ENCODE measurements at places on chromosomes 6 and 20.
A peak's percentile ranks its signal among the peaks of the same experiment; 100 is the strongest.

- DNase-seq: no peak
These were observed 3.8 kb upstream of the CITED2 start for GRCh38 chr6:139378226-139378625.

DNA sequence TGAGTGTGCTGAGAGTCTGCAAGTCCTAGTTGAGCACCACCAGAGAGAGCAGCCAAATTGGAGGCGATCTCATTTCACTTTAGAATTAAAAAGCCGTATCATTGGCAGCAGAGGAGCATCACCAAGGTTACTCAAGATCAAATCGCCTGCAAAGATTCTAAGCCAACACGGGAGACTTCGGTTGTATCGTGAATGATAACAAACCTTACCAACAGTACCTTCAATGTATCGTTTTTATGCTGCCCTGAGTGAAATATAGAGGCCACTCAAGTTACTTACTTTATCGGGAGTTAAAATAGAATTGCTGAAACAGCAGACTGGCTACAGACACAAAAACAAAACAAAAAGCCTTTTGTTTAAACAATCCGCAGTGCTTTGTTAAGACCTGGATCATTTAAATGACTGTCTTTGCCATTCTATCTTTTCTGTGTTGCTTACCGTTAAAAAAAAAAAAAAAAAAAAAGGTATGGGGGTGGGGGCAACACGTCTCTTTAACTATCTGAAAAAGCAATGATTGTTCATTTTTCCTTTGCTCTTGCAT, 14.2 kb downstream of the NHSL1 start:
- no peak for DNase-seq

GRCh38 chr20:3732327-3733118, at the start of gene HSPA12B:
HSPA12B (plus strand) TSS chr20:3732685; CDS start chr20:3738675, 5,990 bp downstream.
- DNase-seq: no peak

DNA sequence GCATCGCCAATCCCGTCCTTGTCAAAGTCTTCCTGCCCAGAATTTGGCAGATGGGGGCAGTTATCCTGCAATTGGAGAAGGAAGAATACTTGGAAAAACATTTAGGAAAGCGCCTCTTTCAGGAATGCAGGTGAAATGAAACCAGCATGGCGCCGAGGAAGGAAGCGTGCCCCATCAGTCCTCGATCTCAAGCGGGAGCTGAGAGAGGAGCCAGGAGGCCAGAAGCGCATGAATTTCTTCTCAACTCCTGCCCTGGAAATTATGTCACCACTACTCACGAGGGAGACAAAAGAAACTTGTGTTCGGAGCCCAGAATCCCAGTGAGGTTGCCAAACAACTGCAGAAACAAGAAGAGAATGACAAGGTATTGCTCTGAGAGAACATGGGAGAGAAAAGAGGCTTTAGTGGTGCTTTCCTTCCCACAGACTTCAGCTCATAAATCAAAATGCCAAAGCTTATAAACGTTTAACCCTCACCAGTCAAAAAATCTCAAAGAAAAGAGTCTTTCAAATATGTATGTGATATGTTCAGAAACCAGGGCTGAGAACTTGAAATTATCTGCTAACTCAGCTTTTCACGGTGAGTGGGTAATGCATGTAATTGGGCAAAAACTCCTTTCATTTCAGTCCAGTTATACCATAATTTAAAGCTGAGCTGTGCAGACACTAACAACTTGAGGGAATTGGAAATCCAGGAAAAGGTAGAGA, 23.9 kb downstream of the THBS2 start:
- DNase-seq: no peak

- no peak for DNase-seq
These were observed 875 bp upstream of the ZBTB9 start for GRCh38 chr6:33453393-33454008.

- no peak for DNase-seq
These were observed 95.4 kb downstream of the CDH4 start for GRCh38 chr20:61347443-61347842.

DNA sequence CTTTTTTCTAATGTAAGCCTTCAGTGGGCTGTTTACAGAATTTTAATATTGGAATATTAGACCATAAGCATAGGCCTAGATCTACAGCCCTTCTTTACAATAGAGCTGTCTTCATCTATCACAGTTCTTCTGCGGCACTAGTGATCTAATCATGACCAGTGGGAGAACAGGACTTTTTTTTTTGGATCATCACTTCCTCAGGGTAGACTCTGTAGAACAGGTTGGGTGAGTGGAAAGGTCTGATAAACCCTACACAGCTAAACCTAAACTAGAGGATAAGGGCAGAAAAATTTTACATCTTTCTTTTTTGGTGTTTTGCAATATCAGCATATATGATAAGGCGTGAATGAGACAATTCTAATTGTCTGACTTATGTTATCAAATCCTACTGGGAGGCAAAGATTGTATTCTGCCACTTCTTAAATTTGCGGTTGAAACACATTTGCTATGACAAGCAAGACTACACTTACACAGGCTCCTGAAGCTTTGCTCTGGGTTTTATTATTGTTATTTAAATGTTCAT, 52.2 kb downstream of the GOPC start:
- no peak for DNase-seq

DNA sequence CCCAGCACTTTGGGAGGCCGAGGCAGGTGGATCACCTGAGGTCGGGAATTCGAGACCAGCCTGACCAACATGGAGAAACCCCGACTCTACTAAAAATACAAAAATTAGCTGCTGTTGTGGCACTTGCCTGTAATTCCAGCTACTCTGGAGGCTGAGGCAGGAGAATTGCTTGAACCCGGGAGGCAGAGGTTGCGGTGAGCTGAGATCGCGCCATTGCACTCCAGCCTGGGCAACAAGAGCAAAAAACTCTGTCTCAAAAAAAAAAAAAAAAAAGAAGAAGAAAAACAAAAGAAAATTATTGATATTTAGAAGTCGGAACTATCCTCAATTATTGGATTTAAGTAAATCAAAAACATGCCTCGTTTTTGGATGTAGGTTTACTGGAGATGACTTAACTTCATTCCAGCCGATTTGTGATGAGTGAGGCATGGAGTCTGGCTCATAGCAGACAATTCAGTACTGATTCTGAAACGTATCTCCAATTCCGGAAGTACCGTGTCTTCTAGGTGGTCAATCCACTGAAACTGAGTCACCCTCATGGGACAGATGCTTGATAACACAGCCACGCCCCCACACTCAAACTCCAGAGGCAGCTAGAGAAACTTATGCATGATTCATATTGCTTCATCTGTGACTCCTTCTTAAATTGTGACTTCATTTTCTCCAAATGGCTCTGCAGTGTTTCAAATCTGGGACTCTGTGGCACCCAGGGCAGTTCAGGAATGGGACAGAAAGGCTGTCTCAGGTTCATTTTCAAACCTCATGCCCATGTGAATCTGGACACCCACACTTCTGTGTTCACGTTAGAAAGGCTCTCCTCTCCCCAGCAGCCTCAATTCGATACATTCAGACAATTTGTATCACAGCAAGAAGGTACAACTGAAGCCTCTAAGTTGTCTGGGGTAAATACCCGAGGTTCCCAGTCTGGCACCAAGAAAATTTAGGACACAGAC, 110.4 kb upstream of the ARMC2 start:
- peak; percentile 85 for DNase-seq

GRCh38 chr6:129133770-129134192, 250.8 kb downstream of the LAMA2 start:
- no peak for DNase-seq

DNA sequence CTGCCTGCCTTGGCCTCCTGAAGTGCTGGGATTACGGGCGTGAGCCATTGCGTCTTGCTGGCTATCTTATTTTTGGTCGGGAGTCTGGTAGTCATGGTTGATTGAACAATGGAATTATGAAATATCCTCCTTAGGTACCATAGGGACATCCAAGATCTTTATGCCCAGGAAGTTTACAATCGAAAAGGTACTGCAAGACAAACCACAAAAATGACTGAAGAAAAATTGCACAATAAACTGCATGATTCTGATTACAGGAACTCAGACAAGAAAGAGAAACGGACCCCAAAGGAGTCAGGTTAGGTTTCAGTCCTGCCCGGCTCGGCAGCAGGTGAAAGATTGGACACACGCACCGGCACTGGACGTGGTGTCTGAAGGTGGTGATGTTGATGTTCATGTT, 5.3 kb downstream of the SLC26A8 start:
- no peak for DNase-seq

DNA sequence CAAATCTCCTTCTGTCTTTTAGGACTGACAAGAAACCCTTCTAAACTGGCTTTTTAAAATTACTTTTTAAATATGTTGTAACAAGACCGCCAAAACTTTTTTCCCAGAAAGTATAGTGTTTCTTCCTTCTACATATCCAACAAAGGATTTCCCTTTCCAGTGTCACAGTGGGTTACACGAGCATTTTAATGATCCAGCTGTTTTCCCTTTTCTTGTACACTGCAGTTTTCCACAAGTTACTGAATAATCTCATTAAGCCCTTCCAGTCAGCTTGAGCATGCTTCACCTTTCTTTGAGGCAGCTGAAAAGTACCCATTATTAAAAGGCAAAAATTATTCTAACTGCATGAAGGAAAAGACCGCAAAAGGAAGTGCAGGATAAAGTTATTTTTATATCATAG, 48.6 kb downstream of the CD24 start:
- no peak for DNase-seq

GRCh38 chr6:44078827-44079671, 48.2 kb downstream of the MRPL14 start:
- DNase-seq: no peak

DNA sequence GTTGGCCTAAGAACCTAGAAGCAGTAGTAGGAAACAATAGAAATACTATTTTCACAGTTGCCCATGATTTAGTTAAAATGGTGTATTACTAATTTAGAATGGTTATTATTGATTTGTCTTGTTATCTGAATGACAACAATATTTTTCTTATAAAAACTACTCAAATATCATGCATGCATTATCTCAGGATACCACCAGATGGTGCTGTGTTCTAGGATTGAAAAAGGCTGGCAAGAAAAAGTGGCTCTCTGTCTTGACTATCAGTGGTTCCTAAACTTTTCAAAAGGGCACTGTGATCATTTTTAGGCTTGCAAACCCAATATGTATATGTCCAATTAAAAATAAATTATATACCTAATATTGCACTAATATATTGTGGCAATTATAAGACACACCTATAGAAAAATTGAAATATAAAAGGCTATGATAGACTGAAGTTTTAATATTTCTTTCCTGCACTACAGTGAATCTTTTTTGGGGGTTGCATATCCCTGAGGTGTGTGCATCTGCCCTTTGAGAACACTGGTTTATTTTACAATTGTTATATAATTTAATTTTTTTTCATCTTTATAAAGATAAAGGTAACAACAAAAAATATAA, 131.7 kb upstream of the MLIP start:
- no peak for DNase-seq

- no peak for DNase-seq
These were observed 18.2 kb downstream of the FOXF2 start for GRCh38 chr6:1407499-1407990.

DNA sequence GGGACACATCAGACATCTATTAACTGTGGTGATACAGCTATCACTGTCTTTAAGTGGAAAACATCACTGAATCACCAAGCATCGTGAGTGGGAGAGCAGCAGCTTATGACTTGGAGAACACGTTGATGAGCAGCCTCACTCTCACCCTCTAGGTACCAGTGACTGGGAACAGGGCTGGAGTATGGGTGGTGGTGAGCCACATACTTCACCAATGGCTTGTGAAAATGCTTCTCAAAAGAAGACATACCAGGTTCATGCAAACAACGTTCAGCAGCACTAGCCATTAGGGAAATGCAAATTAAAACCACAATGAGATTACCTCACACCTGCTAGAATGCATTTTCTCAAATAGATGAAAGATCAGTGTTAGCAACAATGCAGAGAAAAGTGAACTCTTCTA, 25.3 kb downstream of the SNX5 start:
- no peak for DNase-seq

DNA sequence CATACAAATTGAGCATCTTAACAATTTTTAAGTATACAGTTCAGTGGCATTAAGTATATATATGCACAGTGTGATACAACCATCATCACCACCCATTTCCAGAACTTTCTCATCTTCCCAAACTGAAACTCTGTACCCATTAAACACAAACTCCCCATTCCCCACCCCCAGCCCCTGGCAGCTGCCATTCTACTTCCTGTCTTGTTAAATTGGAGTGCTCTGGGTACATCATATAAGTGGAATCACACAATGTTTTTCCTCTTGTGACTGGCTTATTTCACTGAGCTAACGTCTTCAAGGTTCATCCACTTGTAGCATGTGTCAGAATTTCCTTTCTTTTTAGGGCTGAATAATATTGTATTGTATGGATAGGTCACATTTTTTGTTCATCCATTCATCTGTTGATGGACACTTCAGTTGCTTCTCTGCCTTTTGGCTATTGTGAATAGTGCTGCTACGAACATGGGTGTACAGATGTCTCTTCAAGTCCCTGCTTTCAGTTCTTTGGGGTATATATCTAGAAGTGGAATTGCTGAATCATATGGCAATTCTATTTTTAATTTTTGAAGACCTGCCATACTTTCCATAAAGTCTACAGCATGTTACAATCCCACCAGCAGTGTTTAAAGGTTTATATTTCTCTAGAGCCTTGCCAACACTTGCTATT, 19.6 kb upstream of the RREB1 start:
- DNase-seq: no peak

GRCh38 chr6:131116755-131117360, 18.4 kb upstream of the AKAP7 start:
- DNase-seq: no peak

DNA sequence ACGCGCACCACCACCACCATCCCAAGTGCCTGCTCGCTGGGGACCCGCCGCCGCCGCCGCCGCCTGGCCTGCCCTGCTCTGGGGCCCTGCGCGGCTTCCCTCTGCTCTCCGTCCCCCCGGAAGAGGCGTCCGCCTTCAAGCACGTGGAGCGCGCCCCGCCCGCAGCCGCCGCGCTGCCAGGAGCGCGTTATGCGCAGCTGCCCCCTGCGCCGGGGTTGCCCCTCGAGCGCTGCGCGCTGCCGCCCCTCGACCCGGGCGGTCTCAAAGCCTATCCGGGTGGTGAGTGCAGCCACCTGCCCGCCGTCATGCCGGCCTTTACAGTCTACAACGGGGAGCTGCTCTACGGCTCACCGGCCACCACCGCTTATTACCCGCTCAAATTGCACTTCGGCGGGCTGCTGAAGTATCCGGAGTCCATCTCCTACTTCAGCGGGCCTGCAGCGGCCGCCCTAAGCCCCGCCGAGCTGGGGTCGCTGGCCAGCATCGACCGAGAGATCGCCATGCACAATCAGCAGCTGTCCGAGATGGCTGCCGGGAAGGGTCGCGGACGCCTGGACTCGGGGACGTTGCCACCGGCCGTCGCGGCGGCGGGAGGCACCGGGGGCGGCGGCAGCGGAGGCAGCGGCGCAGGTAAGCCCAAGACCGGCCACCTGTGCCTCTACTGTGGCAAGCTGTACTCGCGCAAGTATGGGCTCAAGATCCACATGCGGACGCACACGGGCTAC, 7.2 kb downstream of the PRDM13 start:
- no peak for DNase-seq

GRCh38 chr6:90730151-90730673, 143.3 kb upstream of the MAP3K7 start:
- no peak for DNase-seq

GRCh38 chr6:105650347-105650746, 247.5 kb upstream of the PREP start:
- DNase-seq: no peak

Data from AG04449 (cell line).